GM10248 (cell line): ENCODE measurements at places on chromosomes 13 and 19.
A peak's percentile ranks its signal among the peaks of the same experiment; 100 is the strongest.

GRCh38 chr19:3346677-3347353, 19.6 kb upstream of the NFIC start:
- no peak for DNase-seq

- DNase-seq = no peak
These were observed 91.8 kb downstream of the WTIP start for GRCh38 chr19:34573226-34573864.

- DNase-seq = no peak
These were observed 9.9 kb upstream of the CEACAM20 start for GRCh38 chr19:44539236-44539826.

DNA sequence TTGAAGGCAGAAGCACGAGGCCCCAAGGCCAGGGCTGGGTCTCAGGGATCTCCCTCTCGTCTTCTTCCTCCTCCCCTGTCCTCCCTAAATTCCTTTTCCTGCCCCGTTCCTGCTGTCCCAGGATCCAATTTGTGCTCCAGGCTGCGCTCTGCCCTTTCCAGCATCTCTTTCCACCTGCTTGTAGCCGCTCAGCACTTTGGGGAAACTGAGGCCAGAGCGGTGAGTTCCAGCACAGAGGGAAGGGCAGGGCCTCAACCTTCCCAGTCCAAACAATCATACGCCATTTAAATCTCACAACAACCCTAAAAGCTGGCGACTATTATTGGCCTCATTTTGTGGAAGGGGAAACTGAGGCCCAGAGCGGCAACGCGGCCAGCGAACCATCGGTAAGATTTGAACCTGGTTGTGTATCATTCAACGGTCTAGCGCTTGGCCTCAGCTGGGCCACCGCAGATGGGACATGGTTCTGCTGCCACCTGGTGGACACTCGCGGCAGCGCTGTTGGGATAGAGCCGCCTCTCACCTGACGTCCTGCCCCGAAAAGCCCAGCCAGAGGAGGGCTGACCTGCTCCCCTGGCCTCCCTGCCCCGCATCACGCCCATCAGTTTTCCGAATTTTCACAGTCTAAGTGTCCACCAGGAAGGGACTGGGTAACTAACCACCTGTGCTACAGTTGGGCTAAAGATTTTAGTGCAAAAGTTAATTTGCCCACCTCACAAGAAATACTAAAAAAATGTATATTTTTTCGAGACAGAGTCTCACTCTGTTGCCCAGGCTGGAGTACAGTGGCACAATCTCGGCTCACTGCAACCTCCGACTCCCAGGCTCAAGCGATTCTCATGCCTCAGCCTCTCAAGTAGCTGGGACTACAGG, 4.2 kb upstream of the RPL18A start:
- peak; percentile 86 for DNase-seq

- DNase-seq = no peak
These were observed 99.2 kb upstream of the C1QTNF9B start for GRCh38 chr13:23996456-23996855.

- DNase-seq = no peak
These were observed 13.2 kb downstream of the KLK5 start for GRCh38 chr19:50939596-50939995.

- no peak for DNase-seq
These were observed 32.9 kb downstream of the PSG1 start for GRCh38 chr19:42846597-42846996.

- no peak for DNase-seq
These were observed 18.0 kb downstream of the VAV1 start for GRCh38 chr19:6790194-6791128.

DNA sequence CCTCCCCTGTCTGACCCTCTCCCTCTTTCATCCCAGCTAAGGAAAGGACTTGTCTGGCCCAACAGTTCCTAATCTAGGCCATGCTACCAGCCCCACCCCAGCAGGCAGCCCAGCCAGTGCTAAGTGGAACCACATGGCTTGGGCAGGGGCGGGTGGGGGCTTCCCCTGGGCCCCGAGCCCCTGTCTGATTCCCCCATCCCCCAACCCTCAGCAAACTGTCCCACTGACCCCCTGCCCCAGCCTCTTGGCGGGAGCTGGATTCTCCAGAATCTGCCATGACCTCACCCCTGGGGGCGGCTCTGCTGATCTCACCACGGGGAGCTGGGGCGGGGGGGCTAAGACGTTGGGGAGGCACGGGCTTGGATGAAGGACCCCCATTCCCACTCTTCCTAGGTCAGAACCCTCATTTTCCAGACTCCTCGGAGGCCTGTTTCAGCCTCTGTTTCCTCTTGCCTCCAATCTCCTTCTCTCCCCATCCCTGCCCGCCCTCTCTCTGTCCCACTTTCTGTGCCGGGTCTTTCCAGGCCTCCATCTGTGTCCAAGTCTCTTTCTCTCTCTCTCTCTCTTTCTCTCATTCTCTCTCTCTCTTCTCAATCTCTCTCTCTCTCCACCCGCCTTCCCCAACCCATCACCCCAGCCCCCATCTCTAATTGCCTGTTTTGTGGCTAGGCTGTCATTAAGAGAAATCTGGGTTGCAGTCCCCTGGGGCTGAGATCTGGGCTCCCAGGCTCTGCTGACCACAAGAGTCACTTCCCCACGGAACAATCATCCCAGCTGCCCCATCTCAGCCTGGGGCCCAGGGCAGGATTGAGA, 2.7 kb downstream of the COL5A3 start:
- DNase-seq = no peak

- DNase-seq = no peak
These were observed 14.7 kb downstream of the ATP12A start for GRCh38 chr13:24694907-24695306.

- no peak for DNase-seq
These were observed 83.6 kb upstream of the PDCD5 start for GRCh38 chr19:32497391-32497790.

GRCh38 chr19:46963093-46963734, 56.4 kb upstream of the NPAS1 start:
- DNase-seq = no peak

DNA sequence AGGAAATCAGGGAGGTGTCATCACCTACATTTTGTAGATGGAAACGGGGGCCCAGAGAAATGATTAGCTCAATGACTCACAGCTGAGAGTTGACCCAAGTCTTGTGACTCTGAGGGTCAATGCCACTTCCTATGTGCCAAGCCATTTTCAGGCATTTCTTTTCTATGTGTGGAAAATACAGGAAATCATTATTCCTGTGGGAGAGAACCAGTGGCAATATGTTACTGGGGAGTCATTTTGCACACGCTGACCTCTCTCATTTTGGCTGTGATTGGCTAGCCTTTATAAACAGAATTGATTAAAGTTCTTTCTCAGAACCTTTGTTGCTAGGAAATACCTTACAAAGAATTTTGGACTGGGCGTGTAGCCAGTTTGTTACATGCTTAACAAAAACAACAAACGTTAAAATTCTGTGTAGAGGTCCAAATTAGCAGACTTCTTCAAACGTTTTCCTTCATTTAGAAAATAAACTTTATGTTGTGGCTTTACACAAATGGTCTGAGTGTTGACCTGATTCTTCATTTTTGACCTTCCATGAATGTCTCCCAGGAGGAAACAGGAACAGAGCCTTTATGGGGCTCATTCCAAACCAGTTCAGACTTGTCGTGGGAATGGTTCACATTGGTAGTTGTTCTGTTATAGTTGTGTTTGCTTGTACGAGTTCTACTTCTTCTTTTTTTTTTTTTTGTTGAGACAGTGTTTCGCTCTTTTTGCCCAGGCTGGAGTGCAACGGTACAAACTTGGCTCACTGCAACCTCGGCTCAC, 11.4 kb downstream of the PCCA start:
- no peak for DNase-seq
